Activated CD8-positive, alpha-beta T cell treated with anti-CD3 and anti-CD28 coated beads, Interleukin-2, amount 10 ng/mL, durations not matched to agents 7 days and 5 days (primary cell): ENCODE measurements at places on chromosomes 7 and 10. TPM values are rescaled to one million over a fixed set of nuclear protein-coding genes. Genes with fewer than 3 reads are reported as not detected.

GRCh38 chr7:158164101-158165095 lies 423.2 kb downstream of the PTPRN2 start:
- DNase-seq: no peak

NRAP gene
- not detected for total RNA-seq

DNA sequence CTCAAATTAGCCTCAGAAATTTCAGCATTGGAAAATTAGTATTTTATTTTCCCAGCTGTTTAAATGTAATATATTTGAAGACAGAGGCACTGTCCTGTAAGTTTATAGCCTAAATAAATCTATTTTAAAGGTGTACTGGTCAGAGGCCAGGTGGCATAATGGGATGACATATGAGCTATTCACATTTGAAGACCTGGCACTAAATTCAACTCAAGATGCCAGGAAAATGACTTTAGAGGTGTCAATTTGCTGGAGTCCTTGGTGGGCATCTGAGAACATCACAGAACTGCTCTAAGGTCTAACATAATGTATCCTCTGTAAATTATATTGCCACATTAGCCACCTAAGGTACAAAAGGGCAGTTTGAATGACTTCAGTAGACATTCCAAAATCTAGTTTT lies 348.9 kb upstream of the BMPER start:
- no peak for DNase-seq

- DNase-seq: peak; percentile 82
These were observed 46.9 kb downstream of the AHCYL2 start for GRCh38 chr7:129271500-129272355.

CCDC136 gene
- 8.9 TPM for total RNA-seq

DNA sequence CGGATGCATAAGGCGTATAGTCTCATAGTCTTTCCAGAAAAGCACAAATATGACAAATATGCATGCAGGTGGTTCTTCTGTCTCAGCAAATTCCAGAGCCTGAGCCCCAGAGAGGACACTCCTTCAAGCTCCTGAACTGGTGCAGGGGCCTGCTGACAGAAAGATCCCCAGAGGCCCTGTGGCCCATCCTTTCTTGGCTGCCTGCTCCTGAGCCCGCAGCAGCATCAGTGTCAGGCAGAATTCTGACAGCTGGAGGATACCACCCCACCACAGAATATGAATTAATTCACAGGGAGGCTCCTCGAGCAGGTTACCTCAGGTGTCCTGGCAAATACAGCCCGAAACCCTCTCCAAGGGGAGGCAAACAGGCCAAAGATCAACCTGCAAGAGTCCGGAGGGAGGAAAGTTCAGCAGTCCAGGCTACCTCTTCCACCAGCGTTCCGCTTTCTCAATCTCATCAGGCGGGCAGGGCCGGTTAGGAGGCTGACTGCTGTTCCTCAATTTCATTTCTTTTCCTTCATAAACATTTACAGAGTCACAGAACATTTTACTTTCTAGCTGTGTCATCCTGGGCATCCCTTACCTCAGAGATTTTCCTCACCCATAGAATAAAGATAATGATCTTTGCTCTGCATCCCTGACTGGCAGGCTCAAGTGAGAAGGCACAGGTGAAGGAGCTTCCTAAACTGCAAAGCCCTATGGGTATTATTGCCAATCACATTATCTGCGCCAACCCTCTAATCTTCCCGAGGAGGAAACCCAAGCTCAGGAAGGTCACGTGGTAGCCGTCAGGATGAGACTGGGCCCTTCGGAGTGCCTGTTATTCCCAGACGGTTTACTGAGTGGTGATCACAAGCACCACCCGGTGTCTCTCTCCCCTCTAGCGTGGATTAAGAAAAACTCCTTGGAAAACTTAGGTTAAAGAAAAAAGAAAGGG lies 1.4 kb downstream of the DNAJB12 start:
- DNase-seq: no peak

DNA sequence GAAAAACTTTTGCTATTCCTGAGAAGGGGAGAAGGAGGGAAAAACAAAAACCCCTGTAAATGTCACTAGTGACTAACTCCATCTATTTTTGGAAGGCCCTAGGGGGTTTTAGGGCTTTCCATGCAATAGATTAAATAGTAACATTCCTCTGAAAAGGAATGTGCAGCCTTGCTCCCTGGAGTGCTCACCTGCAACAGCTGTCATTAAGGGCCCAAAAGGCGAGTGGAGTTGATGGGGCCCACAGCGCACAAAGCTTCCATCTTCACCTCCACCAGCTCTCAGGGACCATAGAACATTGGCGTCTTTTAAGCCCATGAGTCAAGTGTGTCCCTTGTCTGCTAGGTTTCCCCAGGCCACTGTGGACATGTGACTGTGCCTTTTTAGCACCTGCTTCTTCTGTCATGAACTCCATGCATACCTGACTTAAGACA lies 58.0 kb upstream of the IL6 start:
- DNase-seq: no peak

HECW1 gene
- not detected for total RNA-seq
